Activated CD8-positive, alpha-beta T cell treated with anti-CD3 and anti-CD28 coated beads, Interleukin-2, amount 10 ng/mL, durations not matched to agents 7 days and 5 days (primary cell): ENCODE measurements at places on chromosomes 1 and 21. TPM values are rescaled to one million over a fixed set of nuclear protein-coding genes. Genes with fewer than 3 reads are reported as not detected.
A peak's percentile ranks its signal among the peaks of the same experiment; 100 is the strongest.

Gene CRP
- total RNA-seq: not detected

DNA sequence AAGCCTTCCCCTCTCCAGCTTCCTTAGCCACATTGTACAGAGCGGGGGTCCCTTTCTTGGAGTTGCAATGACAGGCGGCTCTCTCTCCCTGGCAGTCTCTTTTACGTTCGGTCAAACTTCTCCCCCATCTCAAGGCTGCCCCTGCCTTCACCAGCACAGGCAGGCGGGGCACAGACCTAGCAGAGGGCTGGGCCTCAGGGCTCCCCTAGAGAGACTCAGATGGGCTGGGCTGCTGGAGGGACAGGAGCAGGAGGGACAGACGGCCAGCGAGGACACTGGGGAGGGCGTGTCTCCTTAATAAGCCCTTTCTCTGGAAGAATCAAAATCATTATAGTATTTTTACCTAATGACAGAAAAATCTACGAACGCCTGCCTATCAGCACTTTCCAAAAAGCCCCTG lies 79.6 kb downstream of the CASZ1 start:
- H3K4me1 ChIP-seq: peaks cover 3% of the 10 kb centered on the region
- no peak overlapping the region for H3K4me3 ChIP-seq
- H3K36me3 ChIP-seq: no peaks in the 10 kb centered on the region
- no peak overlapping the region for H3K27ac ChIP-seq

- H3K4me3 ChIP-seq: no peak overlapping the region
- H3K27ac ChIP-seq: no peak overlapping the region
- no peaks in the 10 kb centered on the region for H3K4me1 ChIP-seq
- H3K27me3 ChIP-seq: no peaks in the 10 kb centered on the region
Measured at GRCh38 chr1:95004013-95004412, 68.7 kb downstream of the ALG14 start.

Gene IRF6
- 0.16 TPM for total RNA-seq

GRCh38 chr1:26169198-26169554 lies 413 bp upstream of the C1orf232 start:
- peaks cover 28% of the 10 kb centered on the region for H3K4me1 ChIP-seq
- H3K27ac ChIP-seq: peak overlapping the region; percentile 68
- H3K27me3 ChIP-seq: peaks cover 13% of the 10 kb centered on the region
- peak overlapping the region; percentile 89 for H3K4me3 ChIP-seq

- DNase-seq: no peak
- no peak overlapping the region for H3K27ac ChIP-seq
- H3K36me3 ChIP-seq: no peaks in the 10 kb centered on the region
- no peaks in the 10 kb centered on the region for H3K27me3 ChIP-seq
- no peaks in the 10 kb centered on the region for H3K4me1 ChIP-seq
Measured at GRCh38 chr1:64651841-64652240, 93.0 kb upstream of the RAVER2 start.

Gene AHDC1
- total RNA-seq: 22.7 TPM

DNA sequence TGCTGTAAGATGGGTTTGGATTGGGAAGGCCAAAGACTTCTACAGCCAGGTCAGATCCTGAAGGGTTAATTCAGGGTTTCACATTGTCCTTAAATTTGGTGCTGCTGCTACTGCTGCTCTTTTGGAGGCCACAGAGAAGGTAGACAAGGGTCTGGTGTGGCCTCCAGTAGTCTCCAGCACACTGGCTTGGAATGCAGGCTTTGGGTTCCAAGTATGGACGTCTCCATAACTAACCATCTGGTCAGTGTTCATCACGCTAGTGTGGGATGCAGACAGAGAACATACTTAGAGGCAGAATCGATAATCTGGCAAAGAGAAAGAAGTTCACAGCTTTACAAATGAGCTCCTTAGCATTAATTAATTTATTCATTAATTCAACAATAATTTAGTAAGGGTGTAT lies 154.1 kb downstream of the ZBTB18 start:
- no peaks in the 10 kb centered on the region for H3K36me3 ChIP-seq
- H3K27me3 ChIP-seq: peaks cover 4% of the 10 kb centered on the region
- no peak overlapping the region for H3K4me3 ChIP-seq

DNA sequence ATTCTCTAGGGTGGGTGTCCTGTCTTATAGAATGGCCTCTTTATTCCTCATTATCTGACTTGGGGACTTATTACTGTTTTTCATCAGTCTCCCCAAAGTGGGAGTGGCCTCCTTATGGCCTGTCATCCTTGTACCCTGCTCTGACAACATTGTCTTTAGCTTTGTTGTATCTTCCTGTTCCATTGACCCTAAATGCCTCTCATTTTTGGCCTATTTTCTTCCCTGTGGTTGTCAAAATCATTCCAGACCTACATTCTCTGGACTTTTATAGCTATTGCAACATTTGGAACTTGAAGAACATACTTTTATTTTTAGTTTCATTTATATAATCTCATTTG lies 9.7 kb downstream of the SFT2D2 start:
- H3K27ac ChIP-seq: no peak overlapping the region
- peaks cover 82% of the 10 kb centered on the region for H3K36me3 ChIP-seq
- no peak overlapping the region for H3K4me3 ChIP-seq
- H3K27me3 ChIP-seq: no peaks in the 10 kb centered on the region
- H3K4me1 ChIP-seq: peaks cover 44% of the 10 kb centered on the region

GRCh38 chr1:18239671-18240070 lies 132.1 kb downstream of the IGSF21 start:
- no peaks in the 10 kb centered on the region for H3K27me3 ChIP-seq
- no peak overlapping the region for H3K4me3 ChIP-seq
- H3K36me3 ChIP-seq: no peaks in the 10 kb centered on the region
- H3K27ac ChIP-seq: no peak overlapping the region
- no peaks in the 10 kb centered on the region for H3K4me1 ChIP-seq

DNA sequence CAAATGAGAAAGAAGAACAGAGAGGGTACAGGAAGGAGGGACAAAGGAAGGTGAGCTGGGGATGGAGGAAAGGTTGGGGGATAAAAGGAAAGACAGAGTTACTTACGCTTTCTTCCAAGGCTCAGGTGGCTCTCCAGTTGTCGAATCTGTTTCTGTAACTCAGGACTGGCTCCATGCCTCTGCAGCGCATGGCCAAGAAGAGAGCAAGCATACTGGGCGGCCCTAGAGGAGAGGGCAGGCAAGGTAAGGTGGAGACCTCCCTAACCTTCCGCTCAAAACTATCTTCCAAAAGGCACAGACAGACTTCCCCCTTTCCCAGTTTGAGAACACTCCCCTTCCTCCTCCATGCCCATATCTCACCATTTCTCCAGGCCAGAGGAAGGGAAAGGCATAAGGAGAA lies 922 bp downstream of the PEX11B start:
- no peak for DNase-seq
- no peaks in the 10 kb centered on the region for H3K27me3 ChIP-seq
- peaks cover 34% of the 10 kb centered on the region for H3K4me1 ChIP-seq
- H3K36me3 ChIP-seq: peaks cover 27% of the 10 kb centered on the region
- H3K4me3 ChIP-seq: peak overlapping the region; percentile 92
